ENCODE measurements at places on chromosomes 5 and 9.

DNA sequence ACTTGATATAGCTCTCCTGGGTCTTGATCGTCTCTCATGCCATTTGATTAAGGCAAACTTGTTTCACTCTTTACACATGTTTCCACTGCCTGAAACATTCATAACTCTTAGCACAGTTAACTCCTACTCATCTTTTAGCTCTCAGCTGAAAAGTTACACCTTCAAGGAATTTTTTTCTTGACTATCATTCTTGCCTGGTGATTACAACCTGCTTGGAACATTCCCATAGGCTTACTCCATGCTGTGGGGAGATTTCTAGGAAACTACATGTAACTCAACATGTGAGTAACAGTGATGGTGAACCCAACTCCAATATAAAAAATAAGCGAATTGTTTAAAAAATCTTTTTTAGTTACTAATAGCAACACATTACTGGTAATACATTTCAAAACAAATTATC is 224.1 kb upstream of the MPDZ start:
- DNase-seq, result no peak

- DNase-seq, result no peak
These were observed 403 bp downstream of the NINJ1 start for GRCh38 chr9:93133681-93134014.

- DNase-seq, result no peak
These were observed 688 bp downstream of the CNTLN start for GRCh38 chr9:17135295-17136160.

- DNase-seq, result peak; percentile 22
These were observed 9.6 kb downstream of the PCYOX1L start for GRCh38 chr5:149367249-149367971.

GRCh38 chr5:132262882-132263547 is 5.5 kb downstream of the PDLIM4 start:
- DNase-seq, result no peak

DNA sequence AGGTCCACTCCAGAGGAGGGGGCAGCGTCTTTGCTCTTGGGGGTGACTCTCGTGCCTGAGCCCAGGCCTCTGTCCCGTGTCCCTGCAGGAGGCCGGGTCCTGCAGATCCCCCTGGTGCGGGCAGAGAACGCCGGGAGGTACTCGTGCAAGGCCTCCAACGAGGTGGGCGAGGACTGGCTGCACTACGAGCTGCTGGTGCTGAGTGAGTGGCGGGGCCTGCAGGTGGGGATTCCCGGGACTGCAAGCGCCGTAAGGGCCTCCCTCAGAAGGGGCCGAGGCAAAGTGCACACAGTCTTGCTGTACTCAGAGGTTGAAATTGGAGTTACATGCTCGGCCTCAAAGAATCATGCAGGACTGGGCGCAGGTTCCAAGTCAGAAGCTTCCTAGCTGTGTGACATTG is 62.7 kb upstream of the ASS1 start:
- no peak for DNase-seq

- DNase-seq, result no peak
These were observed 5.3 kb downstream of the INVS start for GRCh38 chr9:100104314-100104713.

DNA sequence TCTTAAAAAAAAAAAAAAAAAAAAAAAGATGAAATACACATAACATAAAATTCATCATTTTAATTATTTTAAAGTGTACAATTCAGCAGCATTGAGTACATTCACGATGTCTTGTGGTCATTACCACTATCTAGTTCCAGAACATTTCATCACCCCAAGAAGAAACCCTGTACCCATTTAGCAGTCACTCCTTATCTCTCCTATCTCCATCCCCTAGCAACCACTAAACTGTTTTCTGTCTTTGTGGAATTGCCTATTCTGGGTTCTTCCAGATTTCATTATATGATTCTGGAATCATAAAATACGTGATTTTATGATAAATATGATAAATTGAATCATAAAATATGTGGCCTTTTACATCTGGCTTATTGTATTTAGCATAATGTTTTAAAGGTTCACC is 8.9 kb upstream of the HMCN2 start:
- DNase-seq, result no peak

DNA sequence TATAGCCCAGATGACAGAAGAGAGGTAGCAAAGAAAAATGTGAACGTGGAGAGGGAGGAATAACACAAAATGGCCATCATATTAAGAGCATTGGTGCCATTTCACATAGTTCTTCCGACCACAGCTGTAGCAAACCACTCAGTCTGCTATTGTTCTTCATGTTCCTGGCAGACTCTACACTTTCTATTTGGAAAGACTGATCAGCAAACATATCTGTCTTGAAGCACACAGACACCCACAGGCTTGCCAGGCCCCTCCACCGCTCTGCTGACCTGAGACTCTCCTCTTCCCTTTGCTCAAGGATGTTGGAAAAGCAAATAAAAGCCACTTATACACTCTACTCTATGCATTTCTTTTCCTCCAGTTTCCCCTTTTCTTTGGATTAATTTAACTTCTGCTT is 298.0 kb downstream of the FBXL7 start:
- no peak for DNase-seq

DNA sequence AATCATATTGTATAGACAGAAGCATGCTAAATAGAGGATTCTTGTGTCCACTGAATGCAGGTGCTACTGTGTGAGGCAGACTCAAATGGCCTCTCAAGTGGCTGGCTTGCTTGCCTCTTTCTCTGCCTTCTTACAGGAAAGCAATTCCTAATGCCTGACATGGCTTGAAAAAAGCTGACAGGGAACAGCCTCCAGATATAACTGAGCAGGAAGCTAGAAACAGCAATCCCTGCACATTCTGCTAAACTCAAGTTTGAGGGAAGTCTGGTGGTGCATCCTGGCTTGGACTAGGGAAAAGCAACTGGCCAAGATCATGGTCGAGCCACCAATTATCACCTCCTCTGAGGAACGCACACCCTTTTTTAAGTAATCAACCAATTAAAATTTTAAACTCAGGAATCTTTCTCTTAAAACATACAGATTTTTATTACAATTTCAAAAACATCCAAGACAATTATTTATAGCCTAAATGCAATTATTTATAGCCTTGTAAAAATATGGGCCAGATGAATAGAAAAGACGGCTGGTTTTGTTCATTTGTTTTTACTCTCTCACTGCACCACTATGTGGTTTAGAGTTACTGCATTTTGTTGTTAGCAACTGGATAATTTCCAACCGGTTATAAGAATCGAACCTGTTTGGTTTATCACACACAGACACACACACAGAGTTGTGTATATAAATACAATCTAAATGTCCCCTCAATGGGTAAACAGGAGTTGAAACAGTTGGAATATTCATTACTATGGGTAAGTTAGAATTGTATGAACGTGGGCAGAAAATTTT is 290.9 kb upstream of the ANKRD55 start:
- DNase-seq, result no peak

GRCh38 chr9:9299134-9299533 is 1313.7 kb downstream of the PTPRD start:
- peak; percentile 7 for DNase-seq

- no peak for DNase-seq
These were observed 4.8 kb upstream of the TEX10 start for GRCh38 chr9:100357501-100357900.

- no peak for DNase-seq
These were observed 173.0 kb upstream of the DAPK1 start for GRCh38 chr9:87324613-87325194.

GRCh38 chr5:98004463-98004862 is 769.0 kb upstream of the RGMB start:
- no peak for DNase-seq

DNA sequence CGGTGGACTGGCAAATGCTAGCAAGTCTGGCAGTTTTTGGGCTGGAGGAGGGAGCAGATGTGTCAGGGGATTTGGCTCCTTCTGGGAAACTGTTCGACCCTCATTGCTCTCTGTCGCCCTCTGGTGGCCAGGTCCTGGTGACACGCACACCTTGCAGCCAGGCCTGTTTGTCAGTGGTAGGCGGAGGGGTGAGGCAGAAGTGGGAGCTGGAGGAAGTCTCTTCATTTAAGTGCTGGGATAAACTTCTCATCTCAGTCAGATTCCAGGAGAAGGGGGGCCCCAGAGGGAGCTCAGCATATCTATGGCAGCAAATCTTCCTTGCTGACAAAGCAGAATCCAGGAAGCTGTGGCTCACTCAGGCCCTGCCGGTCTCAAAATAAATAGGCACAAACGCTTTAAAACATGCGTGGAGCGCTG is 326.5 kb downstream of the ZSWIM6 start:
- DNase-seq, result peak; percentile 10

- DNase-seq, result no peak
These were observed 431 bp downstream of the TMOD1 start for GRCh38 chr9:97501972-97502221.

DNA sequence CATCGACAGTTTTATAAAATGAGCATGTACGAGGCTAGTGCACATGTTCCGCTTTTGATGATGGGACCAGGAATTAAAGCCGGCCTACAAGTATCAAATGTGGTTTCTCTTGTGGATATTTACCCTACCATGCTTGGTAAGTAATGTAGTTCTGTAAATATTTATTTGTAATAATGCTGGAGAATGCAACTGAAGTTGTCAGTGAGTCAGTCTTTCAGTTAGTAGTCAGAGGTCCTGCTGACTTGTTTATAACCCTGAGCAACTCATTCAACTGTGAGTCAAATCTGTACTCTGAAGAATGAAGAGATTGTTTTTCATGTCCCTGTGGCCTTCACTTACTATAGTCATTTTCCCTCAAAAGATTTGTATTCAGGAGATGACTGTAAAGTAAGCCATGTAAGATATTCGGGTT is 28.4 kb upstream of the GPR150 start:
- no peak for DNase-seq

DNA sequence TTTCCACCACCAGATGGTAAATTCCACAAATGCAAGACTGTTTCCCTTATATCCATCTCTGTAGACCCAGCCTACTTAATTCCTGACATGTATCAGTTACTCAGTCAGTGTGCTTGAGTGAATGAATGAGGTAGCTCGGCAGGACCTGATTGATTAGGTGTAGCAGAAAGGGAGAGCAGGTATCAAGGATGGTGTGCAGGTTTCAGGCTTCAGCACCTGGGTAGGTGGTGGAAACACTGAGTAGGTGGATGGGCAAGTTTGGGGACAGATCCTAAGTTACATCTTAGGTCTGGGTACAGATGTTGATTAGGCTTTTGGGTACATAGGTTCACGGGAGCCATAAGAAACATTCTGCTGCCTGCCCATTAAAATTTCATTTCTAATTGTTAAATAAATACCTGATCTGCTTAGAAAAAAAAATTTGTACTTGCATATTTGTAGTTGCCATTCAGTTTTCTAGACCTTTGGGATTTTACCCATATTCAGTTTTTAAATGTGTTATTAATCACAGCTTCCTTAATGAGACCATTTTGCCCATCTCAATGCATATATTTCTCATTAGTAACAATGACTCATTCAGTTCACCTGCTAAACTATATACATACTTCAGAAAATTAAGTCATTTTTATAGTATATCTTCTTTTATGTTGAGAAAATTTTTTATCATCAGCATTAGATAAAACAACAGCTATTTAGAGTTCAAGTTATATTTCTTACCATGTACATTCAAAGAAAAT is 111.8 kb downstream of the INIP start:
- no peak for DNase-seq

DNA sequence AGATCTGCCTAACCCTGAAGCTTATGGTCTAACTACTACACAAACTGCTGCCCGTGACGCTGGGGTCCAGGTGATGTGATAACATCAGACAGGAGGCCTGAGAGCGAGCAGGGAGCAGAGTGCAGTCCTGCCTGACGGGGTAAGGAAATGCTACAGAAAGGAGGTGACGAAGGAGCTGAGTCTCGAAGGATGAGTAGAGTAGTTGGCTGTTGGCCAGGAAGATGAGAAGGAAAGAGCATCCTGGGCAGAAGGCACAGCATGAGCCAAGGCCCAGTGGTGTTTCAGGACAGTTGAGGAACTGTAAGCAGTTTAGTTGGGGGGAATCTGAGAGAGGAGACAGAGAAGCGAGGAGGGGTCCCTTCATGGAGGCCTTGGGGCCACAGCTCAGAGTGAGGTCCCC is 136.0 kb upstream of the TBC1D2 start:
- no peak for DNase-seq

- no peak for DNase-seq
These were observed 379 bp downstream of the PCDHGA3 start for GRCh38 chr5:141343953-141344463.

- no peak for DNase-seq
These were observed 216.5 kb upstream of the RAI14 start for GRCh38 chr5:34439601-34440000.

DNA sequence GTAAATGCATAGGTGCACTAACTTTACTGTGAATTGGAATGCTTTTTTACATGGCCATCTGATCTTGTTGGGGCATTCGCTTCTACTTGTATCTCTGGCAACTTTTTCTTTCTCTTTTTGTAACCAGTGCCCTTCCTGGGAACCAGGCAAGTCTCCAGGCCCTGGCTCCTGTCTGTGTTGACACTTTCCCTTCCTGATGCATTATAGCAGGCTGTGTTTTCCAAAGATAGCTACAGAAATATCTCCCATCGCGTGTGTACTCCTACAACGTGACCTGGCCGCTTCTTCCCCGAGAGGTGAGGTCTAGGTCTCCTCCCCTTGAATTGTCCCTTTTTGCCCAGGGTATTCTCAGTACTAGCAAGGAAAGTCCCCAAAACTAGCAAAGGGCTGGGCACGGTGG is 81.1 kb upstream of the SPIN1 start:
- DNase-seq, result no peak

- peak; percentile 28 for DNase-seq
These were observed 21.2 kb downstream of the TXNDC8 start for GRCh38 chr9:110316261-110317075.

GRCh38 chr5:32638309-32638708 is 53.0 kb downstream of the SUB1 start:
- no peak for DNase-seq

DNA sequence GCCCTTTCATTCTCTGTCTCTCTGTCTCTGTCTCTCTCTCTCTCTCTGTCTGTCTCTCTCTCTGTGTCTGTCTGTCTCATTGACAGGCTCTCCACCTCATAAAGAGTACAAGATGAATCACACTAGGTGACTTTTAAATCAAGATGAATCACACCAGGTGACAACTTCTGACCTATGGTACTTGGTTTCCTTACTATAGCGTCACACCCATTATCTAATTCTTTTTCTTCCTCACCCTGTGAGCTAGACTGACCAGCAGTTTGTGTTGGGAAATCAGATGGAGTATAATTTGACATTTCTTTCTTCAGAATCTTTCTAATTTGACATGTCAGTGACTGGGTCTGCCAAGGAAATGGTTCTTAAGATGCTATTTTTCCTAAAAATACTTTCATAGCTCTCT is 232.9 kb downstream of the ARRDC3 start:
- DNase-seq, result no peak

- DNase-seq, result no peak
These were observed 22.4 kb downstream of the GLRA1 start for GRCh38 chr5:151902215-151902614.

DNA sequence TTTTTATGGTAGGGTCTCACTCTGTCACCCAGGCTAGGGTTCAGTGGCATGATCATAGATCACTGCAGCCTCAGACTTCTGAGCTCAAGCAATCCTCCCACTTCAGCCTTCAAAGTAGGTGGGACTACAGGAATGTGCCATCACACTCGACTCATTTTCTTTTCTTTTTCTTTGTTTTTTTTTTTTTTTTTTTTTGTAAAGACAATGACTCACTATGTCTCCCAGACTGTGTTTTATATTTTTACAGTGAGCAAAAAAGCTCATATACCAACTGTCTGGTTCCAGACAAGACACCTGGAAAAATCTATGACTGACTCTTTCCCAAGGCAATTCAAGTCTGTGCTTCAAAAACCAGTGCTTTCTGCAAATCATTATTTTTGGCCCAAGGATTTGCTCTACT is 10.8 kb upstream of the FOXD1 start:
- DNase-seq, result no peak

GRCh38 chr5:1827886-1828397 is 26.7 kb downstream of the NDUFS6 start:
- no peak for DNase-seq

- no peak for DNase-seq
These were observed 1393.3 kb downstream of the MAT2B start for GRCh38 chr5:164898705-164899104.

Measured in NCI-H524 treated with DMSO at 0.1 percent for 48 hours (cell line).